NCI-H187 (cell line): ENCODE measurements at places on chromosomes 3 and 15.

DNA sequence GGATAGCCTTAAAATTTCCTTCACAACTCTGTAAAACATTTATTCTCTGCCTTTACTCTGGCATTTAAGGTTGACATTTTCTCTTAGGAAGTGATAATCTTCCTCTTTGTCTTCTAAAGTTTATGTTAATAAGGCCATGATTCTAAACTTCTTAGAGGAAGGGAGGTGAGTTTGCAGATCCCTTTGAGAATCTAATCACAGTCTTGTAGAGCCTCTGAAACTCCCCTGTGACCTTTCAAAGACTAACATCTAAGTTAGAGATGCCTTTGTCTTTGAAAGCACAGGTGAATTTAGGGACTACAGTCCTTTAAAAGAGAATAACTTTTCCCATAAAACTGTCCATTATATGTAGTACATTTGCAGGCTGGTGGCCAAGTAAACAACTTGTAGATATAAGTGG is 115.1 kb downstream of the PLCL2 start:
- no peak for DNase-seq

DNA sequence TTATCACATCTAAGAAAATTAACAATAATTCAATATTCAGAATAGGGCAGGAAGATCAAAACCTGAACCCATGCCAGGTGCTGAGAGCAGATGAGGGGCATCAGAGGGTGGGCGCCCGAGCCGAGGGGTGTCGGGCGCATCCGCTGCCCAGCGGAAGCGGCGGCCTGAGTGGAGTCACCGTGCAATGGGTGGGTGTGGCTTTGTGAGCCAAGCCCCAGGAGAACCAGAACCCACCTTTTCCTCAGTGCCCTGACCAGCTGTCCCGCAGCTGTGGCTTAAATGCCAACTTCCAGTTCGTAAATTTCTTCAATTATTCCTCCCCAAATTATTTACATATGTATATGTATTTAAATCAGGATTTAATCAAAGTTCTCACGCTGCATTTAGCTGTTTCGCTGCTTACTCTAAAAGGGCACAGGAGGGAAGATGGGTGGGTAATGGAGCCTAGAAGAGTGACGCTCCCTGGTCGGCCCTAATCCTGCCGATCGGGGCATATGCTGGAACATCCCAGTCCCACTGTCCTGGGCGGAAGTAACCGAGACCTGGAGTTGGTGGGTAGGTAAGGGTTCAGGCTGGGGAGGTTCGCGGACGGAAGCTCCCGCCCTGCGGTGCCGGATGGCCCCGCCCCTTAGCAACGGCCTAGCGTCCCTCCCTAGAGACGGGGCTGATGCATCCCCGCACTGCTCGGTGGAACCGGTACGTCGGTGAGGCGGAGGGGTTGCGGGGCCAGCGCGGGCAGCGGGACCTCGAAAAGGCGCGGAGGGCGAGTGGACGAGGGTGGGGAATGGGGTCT is 1.3 kb downstream of the DNAH1 start:
- DNase-seq, result peak; percentile 24

DNA sequence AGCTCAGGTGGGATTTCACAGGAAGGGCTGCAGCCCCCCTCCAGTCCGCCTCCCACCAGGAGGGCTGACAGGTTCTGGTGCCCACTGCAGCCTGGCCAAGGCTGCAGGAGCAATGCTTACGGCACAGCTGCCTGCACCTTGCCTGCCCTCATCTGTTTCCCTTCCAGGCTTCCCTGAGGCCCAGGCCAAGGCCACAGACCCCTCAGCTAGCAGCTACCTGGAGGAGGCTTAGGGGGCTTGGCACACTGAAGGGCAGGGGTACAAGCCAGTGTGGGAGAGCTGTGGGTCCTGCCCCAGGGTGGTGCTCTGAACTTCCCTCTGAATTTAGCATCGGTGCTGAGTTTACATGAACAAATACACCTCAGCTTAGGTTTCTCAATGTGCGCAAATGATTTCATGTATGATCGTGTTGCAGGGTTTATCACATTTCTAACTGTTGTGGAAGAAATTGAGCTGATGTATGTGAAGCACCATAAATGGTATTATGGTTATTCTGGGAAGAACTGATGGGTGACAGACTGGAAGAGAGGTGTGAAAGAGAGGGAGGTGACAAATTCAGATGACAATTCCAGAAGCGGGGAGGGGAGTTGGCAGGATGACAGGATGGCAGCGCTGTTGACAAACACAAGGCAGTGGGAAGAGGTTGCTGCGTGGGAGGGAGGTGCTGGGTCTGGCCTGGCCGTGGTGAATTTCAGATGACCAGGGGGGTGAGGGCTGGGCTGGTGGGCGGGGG is 6.1 kb downstream of the RHCG start:
- DNase-seq, result no peak

- no peak for DNase-seq
Observed at GRCh38 chr3:37628711-37629301, 232.9 kb upstream of the CTDSPL start.

DNA sequence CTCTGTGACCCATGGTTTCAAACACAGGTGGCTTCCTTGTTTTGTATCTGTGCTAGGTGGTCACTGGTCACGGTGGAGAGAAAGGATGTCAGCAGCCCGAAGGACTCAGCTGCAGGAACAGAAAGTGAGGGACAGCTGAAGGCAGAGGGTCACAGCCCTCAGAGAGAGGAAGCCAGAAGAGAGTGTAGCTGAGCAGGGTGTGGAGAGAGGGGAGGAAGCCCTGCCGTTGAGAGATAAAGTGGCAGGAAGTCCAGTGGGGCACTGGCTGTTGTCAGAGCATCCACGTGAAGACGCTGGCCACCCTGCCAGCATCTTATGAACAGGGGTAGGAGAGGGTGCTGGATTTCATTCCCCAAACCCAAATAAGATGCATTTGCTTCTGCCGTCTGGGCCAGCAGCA is 36.9 kb downstream of the LIMD1 start:
- DNase-seq, result no peak

- no peak for DNase-seq
Observed at GRCh38 chr3:178393146-178393545, 143.1 kb upstream of the KCNMB2 start.

DNA sequence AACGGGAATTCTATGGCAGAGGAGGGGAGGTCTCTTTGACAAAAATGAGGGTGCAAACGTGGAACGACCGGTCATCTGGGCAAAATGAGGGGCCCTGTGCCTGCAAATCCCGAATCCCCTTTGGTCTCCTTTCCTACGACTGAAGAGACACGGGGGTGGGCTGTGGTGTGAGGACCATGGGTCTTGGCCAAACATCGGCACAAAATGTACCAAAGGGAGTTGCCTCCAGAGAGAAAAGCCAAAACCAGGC is 498 bp downstream of the ZNF280D start:
- DNase-seq, result peak; percentile 38

GRCh38 chr3:86990734-86991481 is at the start of gene VGLL3:
VGLL3 (minus strand) TSS chr3:86991149; CDS start chr3:86990743, 406 bp downstream.
- no peak for DNase-seq

DNA sequence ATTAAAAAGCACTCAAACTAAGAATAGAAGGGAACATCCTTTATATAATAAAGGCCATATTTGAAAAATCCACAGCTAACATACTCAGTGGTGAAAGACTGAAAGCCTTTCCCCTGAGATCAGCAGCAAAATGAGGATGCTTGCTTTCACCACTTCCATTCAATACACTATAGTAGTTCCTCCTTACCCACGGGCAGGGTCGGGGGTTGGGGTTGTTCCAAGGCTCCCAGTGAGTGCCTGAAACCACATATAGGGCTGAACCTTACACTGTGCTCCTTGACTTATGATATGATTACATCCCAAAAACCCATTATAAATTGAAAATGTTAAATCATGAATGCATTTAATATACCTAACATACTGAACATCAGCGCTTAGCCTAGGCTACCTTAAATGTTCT is 37.7 kb downstream of the ALDH1L1 start:
- no peak for DNase-seq

- no peak for DNase-seq
Observed at GRCh38 chr3:49701388-49702077, 12.2 kb downstream of the RNF123 start.

DNA sequence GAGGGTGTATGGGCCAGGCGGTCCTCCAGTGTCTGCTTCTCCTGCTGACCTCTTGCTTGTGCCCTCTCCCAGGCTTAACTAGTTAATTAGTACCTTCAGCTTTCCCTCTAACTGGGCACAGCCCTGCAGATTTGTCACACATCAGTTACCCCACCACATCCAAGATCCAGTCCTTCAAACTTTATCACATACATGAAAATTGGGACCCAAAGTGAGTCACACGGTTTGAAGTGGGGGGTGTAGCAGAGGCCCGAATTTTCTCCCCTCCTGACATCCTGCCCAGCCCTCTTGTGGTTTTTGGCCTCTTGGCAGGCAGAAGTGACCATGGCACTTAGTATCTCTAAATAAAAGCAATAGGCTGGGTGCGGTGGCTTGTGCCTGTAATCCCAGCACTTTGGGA is 3.9 kb downstream of the MAPKAPK3 start:
- no peak for DNase-seq

- DNase-seq, result no peak
Observed at GRCh38 chr3:195286115-195286872, 15.3 kb upstream of the XXYLT1 start.

DNA sequence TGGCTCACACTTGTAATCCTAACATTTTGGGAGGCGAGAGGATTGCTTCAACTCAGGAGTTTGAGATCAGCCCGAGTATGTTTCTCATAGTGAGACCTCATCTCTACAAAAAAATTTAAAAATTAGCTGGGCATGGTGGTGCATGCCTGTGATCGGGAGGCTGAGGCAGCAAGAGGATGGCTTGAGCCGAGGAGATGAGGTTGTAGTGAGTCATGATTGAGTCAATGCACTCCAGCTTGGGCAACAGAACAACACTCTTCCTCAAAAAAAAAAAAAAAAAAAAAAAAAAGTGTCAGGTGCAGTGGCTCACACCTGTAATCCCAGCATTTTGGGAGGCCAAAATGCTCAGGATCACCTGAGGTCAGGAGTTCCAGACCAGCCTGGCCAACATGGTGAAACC is 2.4 kb downstream of the RPL39L start:
- no peak for DNase-seq

DNA sequence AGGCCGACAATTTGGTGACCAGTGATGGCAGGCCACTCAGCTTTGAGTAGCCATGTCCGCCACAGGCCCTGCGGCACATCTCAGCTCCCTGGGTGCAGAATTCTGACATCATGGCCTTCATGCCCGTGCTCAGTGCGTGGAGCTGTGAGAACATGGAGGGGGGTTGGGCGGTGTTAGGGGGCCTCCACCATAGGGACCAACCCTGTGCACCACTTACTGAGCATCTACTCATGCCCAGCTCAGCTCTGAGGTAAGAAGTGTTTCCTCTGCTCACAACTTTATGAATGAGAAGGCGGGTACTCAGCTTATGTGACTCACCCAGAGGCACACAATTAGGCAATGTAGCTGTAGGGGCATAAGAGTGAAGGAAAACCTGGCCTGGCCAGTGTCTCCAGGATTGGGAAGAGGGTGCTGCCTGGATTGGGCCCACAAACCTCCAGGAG is 10.5 kb downstream of the ACOX2 start:
- no peak for DNase-seq

- no peak for DNase-seq
Observed at GRCh38 chr3:51343918-51344687, 41.0 kb upstream of the MANF start.

GRCh38 chr3:130828948-130829947 is 64.6 kb upstream of the ATP2C1 start:
- no peak for DNase-seq
